ENCODE measurements at places on chromosomes 7 and 10.

GRCh38 chr10:15859509-15859905 lies 800 bp downstream of the MINDY3 start:
- no peak for DNase-seq

- no peak for DNase-seq
Observed at GRCh38 chr10:11284291-11285085, 266.8 kb downstream of the CELF2 start.

GRCh38 chr10:75630746-75631145 lies 199.3 kb downstream of the LRMDA start:
- no peak for DNase-seq

- DNase-seq = no peak
Observed at GRCh38 chr10:82544377-82544776, 669.4 kb downstream of the NRG3 start.

- no peak for DNase-seq
Observed at GRCh38 chr7:37957221-37957970, 37.0 kb downstream of the EPDR1 start.

GRCh38 chr7:141013345-141013715 lies 1.4 kb downstream of the MRPS33 start:
- no peak for DNase-seq

- no peak for DNase-seq
Observed at GRCh38 chr7:13745530-13745929, 243.9 kb downstream of the ETV1 start.

DNA sequence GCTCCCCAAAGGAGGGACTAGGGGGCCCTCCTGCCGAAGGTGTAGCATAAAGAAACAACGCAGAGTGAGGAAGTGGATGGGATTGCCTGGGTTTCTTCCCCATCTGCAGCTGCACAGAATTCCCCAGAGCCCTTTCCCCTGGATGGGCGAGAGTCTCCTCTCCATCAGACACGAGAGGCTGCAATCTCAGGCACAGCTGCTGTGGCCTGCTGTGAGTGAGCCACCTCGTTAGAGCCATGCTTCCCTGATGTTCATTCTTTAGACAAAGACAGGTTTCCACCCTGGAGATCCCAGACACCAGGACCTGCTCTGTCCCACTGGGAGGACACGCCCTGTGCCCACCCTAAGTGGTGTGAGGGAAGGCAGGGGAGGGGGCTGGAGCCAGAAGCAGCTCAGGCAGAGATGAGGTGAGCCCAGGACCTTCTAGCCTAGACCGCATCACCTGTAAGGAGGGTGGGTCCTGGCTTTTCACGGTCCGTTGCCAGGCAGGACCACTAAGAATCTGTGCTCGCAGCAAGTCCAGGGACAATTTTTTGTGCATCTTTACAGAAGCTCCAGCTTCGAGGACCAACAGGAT lies 268.6 kb upstream of the TCERG1L start:
- no peak for DNase-seq

- DNase-seq = no peak
Observed at GRCh38 chr7:98165827-98166667, 45.2 kb upstream of the BHLHA15 start.

DNA sequence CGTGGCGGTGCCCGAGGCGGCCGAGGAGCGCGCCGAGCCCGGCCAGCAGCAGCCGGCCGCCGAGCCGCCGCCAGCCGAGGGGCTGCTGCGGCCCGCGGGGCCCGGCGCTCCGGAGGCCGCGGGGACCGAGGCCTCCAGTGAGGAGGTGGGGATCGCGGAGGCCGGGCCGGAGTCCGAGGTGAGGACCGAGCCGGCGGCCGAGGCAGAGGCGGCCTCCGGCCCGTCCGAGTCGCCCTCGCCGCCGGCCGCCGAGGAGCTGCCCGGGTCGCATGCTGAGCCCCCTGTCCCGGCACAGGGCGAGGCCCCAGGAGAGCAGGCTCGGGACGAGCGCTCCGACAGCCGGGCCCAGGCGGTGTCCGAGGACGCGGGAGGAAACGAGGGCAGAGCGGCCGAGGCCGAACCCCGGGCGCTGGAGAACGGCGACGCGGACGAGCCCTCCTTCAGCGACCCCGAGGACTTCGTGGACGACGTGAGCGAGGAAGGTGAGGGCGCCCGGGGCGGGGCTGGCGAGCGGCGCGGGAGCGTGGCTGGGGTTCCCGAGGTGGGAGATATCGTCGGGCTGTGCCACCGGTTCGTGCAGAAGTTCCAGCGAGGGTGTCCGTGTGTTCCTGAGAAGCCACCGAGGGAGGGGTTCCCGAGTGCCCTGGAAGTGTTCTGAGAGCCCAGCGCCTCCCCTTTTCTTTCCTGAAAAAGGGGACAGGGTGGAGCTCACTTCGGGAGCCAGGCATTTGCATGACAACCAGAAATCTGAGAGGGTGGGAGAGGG lies 495 bp downstream of the EIF3B start:
- DNase-seq = no peak

DNA sequence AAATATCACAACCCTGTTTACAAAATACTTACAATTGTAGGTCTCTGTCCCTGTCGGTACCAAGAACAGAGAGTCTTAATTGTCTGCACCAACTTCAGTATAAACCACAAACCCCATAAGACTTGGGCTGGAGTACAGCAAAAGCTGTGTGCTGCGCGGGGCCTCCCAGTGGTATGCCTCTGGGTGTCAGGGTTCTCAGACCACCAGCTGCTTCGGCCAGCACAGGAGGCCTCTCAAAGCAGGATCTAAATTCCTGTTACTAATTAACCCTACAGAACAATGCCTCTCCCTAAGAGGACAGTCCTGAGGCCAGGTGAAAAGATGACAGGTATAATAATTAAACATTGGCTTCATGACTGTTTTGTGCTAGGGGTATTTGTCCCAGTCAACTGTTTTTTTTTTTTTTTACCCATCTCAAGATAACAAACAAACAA lies 957 bp upstream of the SVIL start:
- no peak for DNase-seq

DNA sequence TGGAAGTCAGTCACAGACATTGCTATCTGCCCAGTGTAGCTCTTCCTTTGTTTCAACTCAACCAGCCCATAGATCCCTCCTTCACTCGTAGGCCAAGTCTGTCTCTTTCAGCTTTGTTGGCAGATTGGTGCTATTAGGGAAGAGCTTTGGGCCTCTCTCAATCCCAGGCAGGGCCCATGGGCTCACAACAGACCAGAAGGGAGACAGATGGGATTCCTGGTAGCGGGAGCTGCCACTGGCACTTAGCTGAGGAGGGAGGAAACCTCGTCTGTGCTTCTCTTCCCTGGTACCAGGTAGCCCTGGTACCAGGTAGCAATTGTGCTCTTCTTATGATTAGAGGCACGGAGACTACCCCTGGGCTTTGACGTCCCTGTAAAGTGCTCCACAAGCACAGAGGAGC lies 592.0 kb downstream of the TYW1 start:
- DNase-seq = no peak

DNA sequence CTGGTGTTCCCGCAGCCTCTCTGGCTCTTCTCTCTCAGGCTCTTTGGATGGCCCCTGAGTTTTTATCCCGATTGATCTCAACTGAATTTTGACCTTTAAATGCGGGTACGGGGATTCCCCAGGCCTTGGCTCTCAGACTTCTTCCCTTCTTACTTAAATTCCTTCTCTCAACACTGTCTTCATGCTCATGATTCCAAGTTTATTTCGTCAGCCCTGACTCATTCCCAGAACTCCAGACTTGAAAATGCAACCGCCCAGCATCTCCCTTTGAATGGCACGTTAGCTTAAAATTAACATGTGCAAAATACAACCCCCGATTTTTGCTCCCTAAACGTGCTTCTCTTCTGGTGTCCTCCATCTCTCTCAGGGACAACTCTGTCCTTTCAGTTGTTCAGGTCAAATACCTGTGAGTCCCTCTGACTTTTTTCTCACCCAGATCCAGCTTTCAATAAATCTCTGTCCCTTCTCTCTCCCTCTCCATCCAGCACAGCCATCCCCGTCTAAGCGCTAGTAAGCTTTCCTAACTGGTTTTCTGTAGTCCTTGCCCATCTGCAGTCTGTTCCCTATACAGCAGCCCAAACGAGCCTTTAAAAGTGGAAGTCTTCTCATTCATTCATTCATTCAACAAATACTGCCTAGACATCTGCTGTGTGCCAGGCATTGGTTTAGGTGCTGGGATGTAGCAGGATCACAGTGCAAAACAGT lies 7.1 kb downstream of the HECW1 start:
- no peak for DNase-seq

- no peak for DNase-seq
Observed at GRCh38 chr7:103009466-103010185, 65.0 kb downstream of the FBXL13 start.

DNA sequence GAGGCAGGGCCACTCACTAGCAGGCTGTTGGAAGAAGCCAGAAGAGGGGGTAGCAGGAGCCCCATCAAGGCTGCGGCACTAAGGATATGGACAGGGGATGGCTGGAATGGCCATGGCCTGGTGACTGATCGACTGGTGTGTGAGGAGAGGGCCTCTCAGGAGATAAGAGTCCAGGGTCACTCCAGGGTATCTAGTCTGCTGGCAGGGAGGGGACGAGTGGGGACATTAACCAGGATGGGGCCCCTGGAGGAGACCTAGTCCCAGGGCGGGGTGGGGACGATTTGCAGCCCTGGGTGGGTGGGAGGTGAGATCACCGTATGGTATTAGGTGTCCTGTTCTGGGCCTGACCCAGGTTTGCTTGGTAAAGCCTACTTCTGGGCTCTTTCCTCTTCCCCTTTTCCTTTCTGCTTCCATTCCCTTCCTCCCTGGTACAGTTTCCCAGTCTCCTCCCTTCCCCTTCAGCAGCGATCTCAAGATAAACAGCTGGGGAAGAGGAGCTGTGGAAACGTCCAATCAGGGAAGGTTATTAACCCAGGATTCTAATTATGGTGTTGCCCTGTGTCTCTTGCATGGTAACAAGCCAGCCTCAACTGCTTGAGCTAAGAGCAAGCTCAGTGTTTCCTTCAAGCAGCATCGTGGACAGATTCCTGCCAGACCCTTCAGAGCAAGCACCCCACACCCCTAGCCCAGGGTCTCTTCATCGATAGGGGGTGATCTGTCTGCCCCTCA lies 233.2 kb downstream of the RPS24 start:
- no peak for DNase-seq

GRCh38 chr7:137283153-137283552 lies 60.4 kb downstream of the PTN start:
- no peak for DNase-seq

GRCh38 chr10:110042891-110043290 lies 35.1 kb downstream of the ADD3 start:
- DNase-seq = no peak

DNA sequence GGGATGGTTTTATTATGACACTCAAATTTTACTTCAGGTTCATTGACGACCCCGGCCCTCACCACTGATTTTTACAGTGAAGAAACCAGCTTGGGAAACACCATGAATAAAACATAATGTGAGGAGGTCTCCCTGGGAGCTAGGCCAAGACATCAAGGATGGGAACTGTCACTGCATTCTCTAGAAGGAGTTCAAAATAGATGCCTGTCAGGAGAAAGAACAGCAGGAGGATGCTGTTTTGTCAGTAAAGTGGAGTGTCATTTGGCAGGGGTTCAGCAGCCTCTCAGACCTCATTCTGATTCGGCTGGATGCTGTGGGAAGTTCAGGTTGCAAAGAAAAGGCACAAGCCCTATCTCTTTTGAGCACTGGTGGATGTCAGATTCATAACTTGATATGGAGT lies 360.3 kb upstream of the C7orf33 start:
- no peak for DNase-seq

- DNase-seq = no peak
Observed at GRCh38 chr10:72069751-72070526, 18.4 kb downstream of the SPOCK2 start.

GRCh38 chr7:145105561-145105960 lies 269.7 kb upstream of the TPK1 start:
- DNase-seq = no peak

- no peak for DNase-seq
Observed at GRCh38 chr7:94418851-94419250, 24.2 kb downstream of the COL1A2 start.

GRCh38 chr7:143415742-143416397 lies 7.2 kb upstream of the EPHA1 start:
- DNase-seq = no peak

GRCh38 chr7:51134013-51134441 lies 182.6 kb downstream of the COBL start:
- no peak for DNase-seq

DNA sequence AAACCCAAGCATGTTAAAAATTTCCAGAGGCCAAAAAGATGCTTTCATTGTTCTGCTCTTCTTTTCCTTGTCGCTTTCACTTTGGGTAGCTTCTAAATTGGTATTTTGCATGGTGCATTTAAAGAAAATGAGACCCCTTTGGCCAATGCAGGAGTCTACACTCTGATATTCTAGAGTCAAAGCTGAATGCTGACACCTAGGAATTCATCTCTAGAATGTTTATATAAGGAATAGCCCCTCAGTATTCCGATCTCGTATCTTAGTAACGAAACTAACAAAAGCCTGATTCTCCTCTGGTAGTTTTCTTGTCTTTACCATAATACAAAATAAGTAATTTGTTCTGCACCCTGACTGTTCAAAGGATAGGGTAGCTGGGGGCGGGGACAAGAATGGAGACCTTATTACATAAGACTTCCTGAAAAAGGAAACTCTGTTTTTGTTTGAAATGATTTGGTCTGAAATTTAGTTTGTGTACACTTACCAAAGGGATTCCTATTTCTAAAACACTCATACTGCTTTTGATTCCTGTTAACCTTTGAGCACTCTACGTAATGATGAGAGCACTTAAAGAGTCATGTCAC lies 17.1 kb downstream of the IKZF1 start:
- no peak for DNase-seq

DNA sequence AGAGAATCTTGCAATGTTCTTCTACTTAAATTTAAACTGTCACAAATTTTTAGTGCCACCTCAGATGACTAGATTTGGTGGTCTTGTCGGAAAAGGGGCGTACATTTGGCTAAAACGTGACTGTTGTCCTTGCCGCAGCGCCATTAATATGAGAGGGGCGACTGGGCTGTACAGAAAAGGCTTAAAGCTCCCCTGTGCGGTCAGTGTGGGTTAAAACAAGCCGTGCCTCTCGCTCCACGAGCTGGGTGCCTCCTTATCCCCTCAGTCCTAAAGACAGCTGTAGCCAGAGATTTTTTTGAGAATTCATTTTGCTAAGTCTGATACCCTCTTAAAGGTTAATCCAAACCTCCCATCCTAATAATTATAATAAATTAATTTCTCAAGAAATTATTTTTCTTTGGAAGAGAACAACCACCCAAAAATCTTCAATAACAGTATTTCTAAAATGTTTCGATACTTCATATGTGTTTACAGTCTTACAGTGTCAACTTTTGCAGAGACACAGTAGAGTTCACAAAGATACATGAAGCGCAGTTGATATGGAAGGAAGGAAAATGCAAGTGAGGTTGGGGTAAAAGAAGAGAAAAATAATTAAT lies 68.6 kb downstream of the C7orf25 start:
- DNase-seq = no peak

GRCh38 chr7:154881526-154881925 lies 121.4 kb downstream of the PAXIP1 start:
- no peak for DNase-seq

GRCh38 chr7:28671526-28671925 lies 259.2 kb downstream of the CREB5 start:
- no peak for DNase-seq

GRCh38 chr7:1761774-1762173 lies 91.7 kb downstream of the ELFN1 start:
- DNase-seq = no peak

- no peak for DNase-seq
Observed at GRCh38 chr7:116630932-116631671, 40.9 kb upstream of the MET start.

- no peak for DNase-seq
Observed at GRCh38 chr10:62853710-62854109, 37.5 kb upstream of the EGR2 start.

All from stimulated activated CD4-positive, alpha-beta T cell treated with anti-CD3 and anti-CD28 coated beads, Interleukin-1b, Interleukin-23, amount 100 ng/mL, for 1 hour (primary cell).